ENCODE measurements at places on chromosomes 1 and 21.

DNA sequence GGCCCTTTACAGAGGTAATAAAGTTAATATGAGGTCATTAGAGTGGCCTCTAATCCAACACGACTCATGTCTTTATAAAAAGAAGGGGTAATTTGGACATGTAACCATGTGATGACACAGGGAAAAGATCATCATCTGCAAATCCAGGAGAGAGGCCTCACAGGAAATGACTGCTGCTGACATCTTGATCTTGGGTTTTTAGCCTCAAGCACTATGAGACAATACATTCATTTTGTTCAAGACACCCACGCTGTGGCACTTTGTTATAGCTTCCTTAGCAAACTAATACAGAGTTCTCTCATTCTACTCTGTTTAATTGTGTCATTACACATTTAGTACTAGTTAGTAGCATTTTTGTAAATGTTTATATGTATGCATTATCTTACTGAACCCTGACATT lies 64.0 kb upstream of the RUNX1 start:
- no peak for DNase-seq

GRCh38 chr1:41835485-41835884 lies 83.2 kb downstream of the HIVEP3 start:
- DNase-seq, result no peak

DNA sequence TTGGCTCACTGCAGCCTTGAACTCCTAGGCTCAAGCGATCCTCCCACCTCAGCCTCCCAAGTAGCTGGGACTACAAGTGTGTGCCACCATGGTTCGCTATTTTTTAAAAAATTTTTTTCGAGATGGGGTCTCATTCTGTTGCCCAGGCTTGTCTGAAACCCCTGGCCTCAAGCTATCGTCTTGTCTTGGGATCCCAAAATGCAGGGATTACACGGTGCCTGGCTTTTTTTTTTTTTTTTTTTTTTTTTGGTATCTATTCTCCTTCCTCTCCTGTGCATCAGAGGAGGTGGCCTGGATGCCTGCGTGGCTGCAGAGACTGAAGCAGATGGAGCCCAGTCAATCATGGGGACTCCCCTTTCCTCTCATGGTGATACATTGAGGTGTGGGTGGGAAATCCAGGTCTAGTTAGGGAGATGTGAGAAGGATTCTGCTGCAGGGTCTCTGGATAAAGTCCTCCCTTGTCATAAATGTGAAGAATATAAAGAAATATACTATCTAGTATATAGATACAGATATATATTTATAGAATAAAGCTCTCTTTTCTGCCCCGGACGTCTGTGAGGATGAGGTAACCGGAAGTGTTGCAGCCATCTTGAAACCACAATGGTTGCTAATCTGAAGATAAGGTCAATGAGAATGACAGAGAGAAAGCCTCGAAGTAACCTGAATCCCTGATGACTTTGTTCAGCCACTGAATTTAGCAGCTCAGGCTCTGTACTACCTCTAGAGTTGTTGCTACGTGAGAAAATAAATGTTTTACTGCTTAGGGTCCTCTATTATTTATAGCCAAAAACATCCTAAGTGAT lies 19.5 kb upstream of the RGSL1 start:
- no peak for DNase-seq

GRCh38 chr1:206897175-206897574 lies at the start of gene IL24:
TSS of gene IL24 (plus strand) at chr1:206897443. CDS start at chr1:206897833, 390 bp downstream.
- no peak for DNase-seq

- DNase-seq, result no peak
These were observed 1.7 kb downstream of the ALDH9A1 start for GRCh38 chr1:165696625-165697100.

GRCh38 chr1:175410560-175410959 lies 218.0 kb upstream of the KIAA0040 start:
- no peak for DNase-seq

DNA sequence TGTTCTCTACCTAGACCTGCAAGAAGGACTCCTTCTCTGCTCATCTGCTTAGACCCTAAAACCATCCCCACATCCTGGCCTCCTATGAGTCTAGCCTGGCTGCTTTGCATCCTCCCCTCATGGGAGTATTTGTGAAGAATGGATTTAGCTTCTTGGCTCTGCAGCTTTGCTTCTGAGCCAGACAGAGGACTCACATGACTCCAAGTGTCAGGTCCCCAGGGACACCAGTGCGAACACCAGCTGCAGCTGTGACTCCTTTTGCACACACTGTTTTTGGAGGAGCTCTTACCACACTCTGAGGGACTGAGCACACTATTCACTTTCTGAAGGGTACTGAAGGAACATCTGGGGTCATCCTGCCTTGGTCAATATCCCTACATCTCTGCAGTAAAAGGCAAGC lies 131.8 kb upstream of the SGIP1 start:
- no peak for DNase-seq

GRCh38 chr1:111406321-111406768 lies 21.2 kb downstream of the OVGP1 start:
- peak; percentile 21 for DNase-seq

- no peak for DNase-seq
These were observed 195.7 kb upstream of the RAB4A start for GRCh38 chr1:229075217-229075616.

GRCh38 chr1:2019172-2019543 lies at the start of gene GABRD:
TSS of gene GABRD (plus strand) at chr1:2019345. CDS start at chr1:2019424, 79 bp downstream.
- peak; percentile 26 for DNase-seq

DNA sequence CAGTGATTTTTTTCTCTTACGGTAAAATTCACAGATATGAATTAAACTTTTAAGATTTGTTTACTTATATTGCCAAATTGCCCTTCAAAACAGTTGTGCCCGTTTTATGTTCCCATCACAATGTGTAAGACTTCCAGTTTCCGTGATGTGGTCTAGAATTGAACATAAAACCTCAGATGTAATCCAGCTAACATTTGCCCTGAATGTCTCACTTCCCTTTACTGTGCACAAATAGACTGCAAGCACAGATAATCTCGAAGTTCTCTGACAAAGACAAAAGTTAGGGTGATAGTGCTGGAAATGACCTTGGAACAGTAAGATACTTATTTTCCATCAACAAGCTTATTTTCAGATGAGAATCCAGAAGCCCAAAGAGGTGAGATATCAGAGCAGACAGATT lies 177.5 kb downstream of the ZZZ3 start:
- DNase-seq, result no peak

- DNase-seq, result no peak
These were observed 249.9 kb downstream of the NFIA start for GRCh38 chr1:61332196-61332753.

DNA sequence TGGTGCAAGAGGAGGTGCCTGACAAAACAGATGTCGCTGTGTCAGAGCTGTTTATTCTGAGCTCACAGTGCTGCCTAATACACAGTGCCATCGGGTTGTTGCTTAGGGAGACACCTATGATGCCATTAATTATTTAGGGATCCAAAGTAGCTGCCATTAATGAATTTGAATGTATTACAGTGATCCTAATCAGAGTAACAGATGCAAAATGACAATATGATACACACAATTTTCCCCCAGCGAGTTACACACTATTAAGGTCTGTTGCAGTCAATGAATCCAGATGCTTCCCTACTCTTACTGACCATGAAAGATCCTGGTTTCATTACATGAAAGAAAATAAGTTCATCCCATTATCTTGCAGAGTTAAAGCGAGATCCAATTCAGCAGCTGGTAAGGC lies 91.3 kb downstream of the RWDD3 start:
- DNase-seq, result no peak

DNA sequence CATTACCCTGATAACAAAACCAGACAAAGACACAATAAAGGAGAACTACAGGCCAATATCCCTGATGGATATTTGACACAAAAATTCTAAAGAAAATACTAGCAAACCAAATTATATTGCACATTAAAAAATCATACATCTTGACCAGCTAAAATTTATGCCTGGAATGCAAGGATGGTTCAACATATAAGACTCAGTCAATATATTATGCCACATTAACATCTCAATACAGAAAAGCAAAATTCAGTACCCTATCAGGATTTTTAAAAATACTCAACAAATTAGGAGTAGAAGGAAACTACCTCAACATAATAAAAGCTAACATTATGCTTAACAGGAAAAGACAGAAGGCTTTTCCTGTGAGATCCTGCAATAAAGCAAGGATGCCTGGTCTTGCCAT lies 177.1 kb downstream of the MAGI3 start:
- no peak for DNase-seq

DNA sequence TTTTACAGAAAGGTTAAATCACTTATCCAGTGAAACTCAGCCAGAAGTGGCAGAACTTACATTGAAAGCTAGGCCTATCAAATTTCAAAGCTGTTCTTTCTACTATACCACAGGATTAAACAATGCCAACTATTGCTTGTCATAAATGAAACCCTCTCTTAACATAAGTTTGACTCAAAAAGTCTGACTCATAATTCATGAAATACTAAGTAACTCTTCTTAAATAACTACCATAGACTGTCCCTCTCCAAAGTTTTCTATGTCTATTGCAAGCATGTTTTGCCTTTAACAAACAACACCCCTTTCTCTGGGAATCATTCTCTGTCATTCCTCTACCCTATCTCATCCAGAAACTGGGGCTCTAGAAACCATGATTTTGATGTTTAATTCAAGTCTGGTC lies 109.5 kb upstream of the UBE2U start:
- DNase-seq, result no peak

- DNase-seq, result peak; percentile 67
These were observed at the start of gene OLIG2 for GRCh38 chr21:33025489-33026442. TSS of gene OLIG2 (plus strand) at chr21:33025935. CDS start at chr21:33026863, 928 bp downstream.

GRCh38 chr1:214514032-214514818 lies 37.2 kb downstream of the PTPN14 start:
- no peak for DNase-seq

DNA sequence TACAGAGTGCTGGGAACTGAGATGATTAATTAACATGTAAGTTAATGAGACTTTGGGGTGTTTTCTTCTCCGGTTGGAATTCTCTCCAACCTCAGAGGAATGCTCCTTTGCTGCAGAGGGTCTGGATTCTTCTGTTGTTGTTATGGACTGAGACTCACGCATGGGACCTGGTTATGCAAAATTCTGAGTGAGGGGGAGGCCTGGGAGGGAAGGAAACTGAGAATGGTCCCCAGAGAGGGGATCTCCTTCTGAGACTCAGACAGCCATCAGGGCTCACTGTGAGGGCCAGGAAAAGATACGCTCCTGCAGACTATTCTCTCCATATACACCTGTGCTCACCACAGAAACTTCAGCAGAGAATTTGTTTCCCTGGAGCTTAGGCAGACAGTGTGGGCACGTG lies 56.3 kb downstream of the HTR6 start:
- no peak for DNase-seq

GRCh38 chr1:3174487-3175247 lies 105.7 kb downstream of the PRDM16 start:
- peak; percentile 89 for DNase-seq

DNA sequence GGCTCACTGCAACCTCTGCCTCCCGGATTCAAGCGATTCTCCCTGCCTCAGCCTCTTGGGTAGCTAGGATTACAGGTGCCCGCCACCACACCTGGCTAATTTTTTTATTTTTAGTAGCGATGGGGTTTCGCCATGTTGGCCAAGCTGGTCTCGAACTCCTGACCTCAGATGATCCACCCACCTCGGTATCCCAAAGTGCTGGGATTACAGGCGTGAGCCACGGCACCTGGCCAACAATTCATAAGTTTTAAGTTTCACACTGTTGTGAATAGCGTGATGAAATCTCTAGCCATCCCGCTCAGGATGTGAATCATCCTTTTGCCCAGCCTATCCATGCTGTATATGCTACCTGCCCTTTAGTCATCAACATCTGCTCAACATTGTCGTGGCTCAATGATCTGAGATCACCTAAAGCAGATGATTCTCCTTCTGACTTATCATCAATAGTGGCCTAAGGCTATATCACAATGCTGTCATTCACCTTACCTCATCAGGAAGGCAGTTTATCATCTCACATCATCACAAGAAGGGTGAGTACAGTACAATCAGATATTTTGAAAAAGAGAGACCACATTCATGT lies 2.6 kb downstream of the PFDN2 start:
- DNase-seq, result no peak

DNA sequence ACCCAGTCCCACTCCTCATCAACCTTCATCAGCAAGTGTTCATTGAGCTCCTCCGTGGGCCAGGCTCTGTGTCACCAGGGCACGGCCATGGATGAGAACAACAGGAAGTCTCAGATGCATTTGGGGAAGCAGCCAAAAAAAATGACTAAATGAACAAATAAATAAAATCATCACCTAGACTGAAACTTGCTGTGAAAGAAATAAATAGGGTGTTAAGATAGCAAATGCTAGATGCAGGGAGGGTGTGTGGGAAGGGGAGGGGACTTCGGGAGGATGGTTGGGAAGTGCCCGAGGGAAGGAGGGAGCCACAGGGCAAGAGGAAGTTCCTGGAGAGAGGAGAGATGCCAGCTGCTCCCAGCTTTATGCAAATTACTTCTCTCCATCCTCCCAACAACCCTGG lies 696.7 kb downstream of the PTPRU start:
- no peak for DNase-seq

- no peak for DNase-seq
These were observed 854 bp downstream of the MYCL start for GRCh38 chr1:39900662-39901463.

GRCh38 chr1:12197483-12197880 lies 30.7 kb downstream of the TNFRSF1B start:
- DNase-seq, result peak; percentile 35

GRCh38 chr1:75392278-75392677 lies 218.6 kb downstream of the SLC44A5 start:
- no peak for DNase-seq

GRCh38 chr1:3778590-3779264 lies 6.2 kb downstream of the SMIM1 start:
- no peak for DNase-seq

- DNase-seq, result no peak
These were observed 298.9 kb downstream of the DPYD start for GRCh38 chr1:97621955-97622354.

DNA sequence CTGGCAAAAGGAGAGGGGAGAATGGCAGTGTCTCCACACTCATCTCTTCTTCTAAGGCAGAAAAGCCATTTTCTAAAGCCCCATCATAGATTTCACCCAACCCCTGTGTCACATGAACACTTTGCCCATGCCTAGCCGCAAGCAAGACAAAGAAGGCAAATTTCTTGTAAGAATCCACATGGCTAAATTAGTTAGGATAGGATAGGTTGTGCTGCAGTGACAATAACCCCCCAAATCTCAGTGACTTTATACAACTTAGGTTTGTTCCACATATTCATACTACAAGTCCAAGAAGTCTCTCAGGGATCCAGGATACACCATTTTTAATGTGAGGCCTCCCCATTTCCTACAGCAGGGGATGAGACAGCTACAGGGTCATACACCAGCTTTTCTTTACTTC lies 40.8 kb downstream of the MIS18A start:
- no peak for DNase-seq

DNA sequence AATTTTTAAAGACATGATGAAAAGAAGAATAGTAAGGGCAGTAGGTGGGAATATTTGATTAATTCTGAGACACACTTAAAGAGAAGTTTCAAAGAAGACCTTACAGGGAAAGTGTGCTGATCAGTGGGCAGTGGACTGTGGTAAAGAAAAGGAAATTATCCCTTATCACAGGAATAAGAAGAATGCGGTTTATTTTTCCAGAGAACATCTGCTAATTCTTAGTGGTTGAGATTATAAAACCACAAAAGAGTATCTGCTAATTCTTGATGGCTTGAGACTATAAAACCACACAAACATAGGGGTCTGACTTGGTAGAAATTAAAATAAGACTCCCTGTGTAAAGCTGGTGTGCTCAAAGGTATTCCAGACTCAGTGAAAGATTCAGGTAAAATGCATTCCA lies 60.0 kb upstream of the KCTD3 start:
- DNase-seq, result no peak

GRCh38 chr1:46159516-46159915 lies 15.4 kb upstream of the TSPAN1 start:
- DNase-seq, result no peak

All from kidney (tissue), 22 donors.